Smooth muscle cell of trachea (primary cell): ENCODE measurements at places on chromosomes 7 and 10. TPM values are rescaled to one million over a fixed set of nuclear protein-coding genes. Genes with fewer than 3 reads are reported as not detected.

The PAPSS2 gene
- 114 and 149 TPM in 2 replicates for total RNA-seq

The BHLHA15 gene
- total RNA-seq, result 1.7 TPM in 1 of 2 replicates, not detected in the other

The CYP3A7 gene
- 0.33 TPM in 1 of 2 replicates, not detected in the other for total RNA-seq

The LOXL4 gene
- total RNA-seq, result 14.1 and 78.2 TPM in 2 replicates

The HECTD2 gene
- total RNA-seq, result 9.9 and 11.1 TPM in 2 replicates

The BICC1 gene
- 72.9 and 102 TPM in 2 replicates for total RNA-seq

The PTPRN2 gene
- total RNA-seq, result 0.29 and 0.50 TPM in 2 replicates

The OR9A2 gene
- total RNA-seq, result not detected in 2 replicates

The CYP26C1 gene
- under 0.01 TPM in 1 of 2 replicates, not detected in the other for total RNA-seq

The OR2A5 gene
- total RNA-seq, result not detected in 2 replicates
